ENCODE measurements at places on chromosomes 6 and 20. TPM values are rescaled to one million over a fixed set of nuclear protein-coding genes. Genes with fewer than 3 reads are reported as not detected.
A peak's percentile ranks its signal among the peaks of the same experiment; 100 is the strongest.

- H3K27me3 ChIP-seq = no peaks in the 10 kb centered on the region
- no peak overlapping the region for H3K4me3 ChIP-seq
- no peak overlapping the region for H3K27ac ChIP-seq
- no peak for DNase-seq
- no peaks in the 10 kb centered on the region for H3K4me1 ChIP-seq
Measured at GRCh38 chr6:105452924-105453756, 50.3 kb upstream of the PREP start.

GRCh38 chr6:102553214-102553613 lies 1159.7 kb downstream of the GRIK2 start:
- no peak for DNase-seq
- no peaks in the 10 kb centered on the region for H3K27me3 ChIP-seq
- H3K36me3 ChIP-seq = no peaks in the 10 kb centered on the region
- no peaks in the 10 kb centered on the region for H3K4me1 ChIP-seq
- H3K27ac ChIP-seq = no peak overlapping the region
- no peak overlapping the region for H3K4me3 ChIP-seq

DNA sequence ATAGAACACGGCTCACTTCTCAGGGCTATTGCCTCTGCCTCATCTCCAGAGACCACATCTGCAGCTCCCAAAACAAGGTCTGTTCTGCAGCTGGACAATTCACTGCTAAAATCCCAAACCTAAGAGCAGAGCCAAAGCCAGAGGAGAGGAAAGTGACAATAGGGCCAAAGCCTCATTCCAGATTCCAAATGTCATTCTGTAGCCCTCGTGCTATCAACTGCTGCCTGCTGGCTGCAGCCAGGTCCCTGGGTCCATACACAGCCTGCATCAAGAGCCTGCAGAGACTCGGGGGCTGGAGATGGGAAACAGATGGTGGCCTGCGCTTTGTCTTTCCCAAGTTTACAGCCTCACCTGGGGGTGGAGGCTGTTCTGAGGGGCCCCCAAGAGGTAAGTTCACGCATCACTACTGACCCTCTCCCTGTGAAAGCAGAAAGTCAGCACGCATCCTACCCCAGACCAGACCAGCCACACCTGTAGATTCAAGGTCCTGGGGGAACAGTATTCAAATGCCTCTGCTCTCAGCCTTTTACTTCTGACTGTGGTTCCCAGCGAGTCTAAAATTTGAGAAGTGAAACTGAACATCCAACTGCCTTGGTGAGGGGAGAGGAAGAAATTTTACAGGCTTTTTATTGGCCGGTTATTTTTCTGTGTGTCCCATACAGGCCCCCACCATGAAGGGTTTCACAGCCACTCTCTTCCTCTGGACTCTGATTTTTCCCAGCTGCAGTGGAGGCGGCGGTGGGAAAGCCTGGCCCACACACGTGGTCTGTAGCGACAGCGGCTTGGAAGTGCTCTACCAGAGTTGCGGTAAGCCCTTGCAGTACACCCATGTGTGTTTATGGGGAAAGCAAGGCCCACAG lies at the start of gene LY86:
Gene LY86 (plus strand): TSS at position 657 of the 860 bp plus-strand sequence. CDS start 15 bp downstream, at position 672.
- no peaks in the 10 kb centered on the region for H3K4me1 ChIP-seq
- no peaks in the 10 kb centered on the region for H3K27me3 ChIP-seq
- DNase-seq = no peak

GRCh38 chr6:140045116-140045515 lies 670.7 kb upstream of the CITED2 start:
- no peak for DNase-seq
- peaks cover 40% of the 10 kb centered on the region for H3K4me1 ChIP-seq
- H3K36me3 ChIP-seq = no peaks in the 10 kb centered on the region
- H3K27me3 ChIP-seq = no peaks in the 10 kb centered on the region

SIRPB1 gene
- 0.19 TPM for polyA plus RNA-seq

DNAH8 gene
- polyA plus RNA-seq = under 0.01 TPM

DNA sequence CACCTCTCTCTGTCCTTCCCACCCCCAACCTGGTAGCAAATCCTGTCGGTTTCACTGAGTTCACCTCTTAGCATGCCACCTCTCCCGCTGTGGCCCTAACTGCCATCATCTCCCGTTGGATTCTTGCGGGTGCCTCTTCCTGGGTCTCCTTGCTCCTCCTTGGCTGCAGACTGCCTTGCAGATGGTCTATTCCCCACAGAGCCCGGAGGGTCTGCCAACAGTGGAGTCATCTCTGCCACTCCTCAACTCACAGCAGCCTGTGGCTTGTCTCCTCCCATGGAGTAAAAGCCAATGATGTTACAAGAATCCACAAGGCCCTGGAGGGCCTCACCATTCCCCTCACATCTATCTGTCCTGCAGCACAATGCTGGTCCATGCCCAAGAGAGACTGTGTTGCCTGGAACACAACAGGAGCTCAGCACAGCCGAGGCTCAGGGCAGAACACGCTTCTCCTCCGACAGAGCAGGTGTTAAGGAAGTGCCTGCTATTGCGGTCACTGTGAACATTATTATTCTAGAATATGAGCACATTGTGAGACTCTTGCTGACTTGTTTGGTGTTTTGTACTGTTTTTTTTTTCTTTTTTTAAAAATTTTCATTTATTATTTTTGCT lies 241.8 kb upstream of the SULF2 start:
- H3K4me1 ChIP-seq = peaks cover 16% of the 10 kb centered on the region
- H3K27me3 ChIP-seq = no peaks in the 10 kb centered on the region
- no peak overlapping the region for H3K27ac ChIP-seq

DACT2 gene
- not detected for polyA plus RNA-seq

ANKRD66 gene
- polyA plus RNA-seq = not detected

DNA sequence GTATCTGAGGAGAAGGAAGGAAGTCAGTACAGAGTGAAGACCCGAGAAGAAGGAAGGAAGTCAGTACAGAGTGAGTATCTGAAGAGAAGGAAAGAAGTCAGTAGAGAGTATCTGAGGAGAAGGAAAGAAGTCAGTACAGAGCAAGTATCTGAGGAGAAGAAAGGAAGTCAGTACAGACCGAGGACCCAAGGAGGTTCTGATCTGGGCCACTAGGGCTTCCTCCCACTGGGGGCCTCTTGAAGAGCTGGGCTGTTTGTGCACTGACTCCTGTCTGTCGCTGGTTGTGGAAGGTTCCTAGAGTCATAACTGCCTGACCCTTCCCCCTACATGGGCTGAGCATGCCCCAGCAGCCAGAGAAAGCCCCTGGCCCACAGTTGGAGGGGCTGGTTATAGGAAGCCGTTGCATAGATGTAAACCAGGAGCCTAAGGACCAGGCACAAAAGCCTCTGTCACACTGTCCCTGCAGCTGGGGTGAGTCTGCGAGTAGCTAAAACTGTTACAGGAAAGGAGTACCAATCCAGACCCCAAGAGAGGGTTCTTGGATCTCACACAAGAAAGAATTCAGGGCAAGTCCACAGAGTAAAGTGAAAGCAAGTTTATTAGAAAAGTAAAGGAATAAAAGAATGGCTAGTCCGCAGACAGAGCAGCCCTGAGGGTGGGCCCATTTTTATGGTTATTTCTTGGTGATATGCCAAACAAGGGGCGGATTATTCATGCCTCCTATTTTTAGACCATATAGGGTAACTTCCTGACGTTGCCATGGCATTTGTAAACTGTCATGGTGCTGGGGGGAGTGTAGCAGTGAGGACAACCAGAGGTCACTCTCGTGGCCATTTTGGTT lies 395.9 kb downstream of the PREX1 start:
- H3K4me3 ChIP-seq = no peak overlapping the region
- H3K27ac ChIP-seq = no peak overlapping the region
- no peaks in the 10 kb centered on the region for H3K4me1 ChIP-seq
- H3K27me3 ChIP-seq = no peaks in the 10 kb centered on the region
- no peaks in the 10 kb centered on the region for H3K36me3 ChIP-seq

TCF19 gene
- 7.0 TPM for polyA plus RNA-seq

- no peaks in the 10 kb centered on the region for H3K36me3 ChIP-seq
- H3K4me3 ChIP-seq = no peak overlapping the region
- H3K4me1 ChIP-seq = peaks cover 22% of the 10 kb centered on the region
- DNase-seq = no peak
- H3K27ac ChIP-seq = peak overlapping the region; percentile 75
Measured at GRCh38 chr6:110332281-110332680, 25.9 kb downstream of the METTL24 start.

FAM210B gene
- 44.1 TPM for polyA plus RNA-seq

GRCh38 chr20:63501818-63502670 lies 3.2 kb upstream of the EEF1A2 start:
- DNase-seq = peak; percentile 94
- no peaks in the 10 kb centered on the region for H3K27me3 ChIP-seq
- no peaks in the 10 kb centered on the region for H3K36me3 ChIP-seq
- no peak overlapping the region for H3K4me3 ChIP-seq
- H3K4me1 ChIP-seq = peaks cover 37% of the 10 kb centered on the region

DNA sequence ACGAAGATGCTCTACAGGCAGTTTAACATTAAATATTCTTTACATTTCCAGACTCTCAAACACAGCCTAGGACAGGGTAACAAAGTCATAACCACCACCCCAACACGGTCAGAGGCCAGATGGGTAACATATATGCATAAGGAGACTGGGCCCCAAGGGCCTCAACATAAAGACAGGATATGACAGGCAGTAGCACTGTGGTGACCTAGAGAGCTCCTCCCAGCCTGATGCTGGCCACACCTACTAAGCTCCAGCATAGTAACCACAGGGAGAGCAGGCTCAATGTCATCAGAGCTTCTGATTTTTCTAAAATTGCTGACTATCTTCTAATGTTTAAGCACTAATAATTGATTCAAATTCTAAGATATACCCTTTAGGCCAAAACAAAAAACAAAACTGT lies 21.7 kb downstream of the SMLR1 start:
- no peak overlapping the region for H3K27ac ChIP-seq
- H3K36me3 ChIP-seq = no peaks in the 10 kb centered on the region
- peaks cover 6% of the 10 kb centered on the region for H3K4me1 ChIP-seq
- no peak for DNase-seq

C6orf58 gene
- 0.07 TPM for polyA plus RNA-seq

DNA sequence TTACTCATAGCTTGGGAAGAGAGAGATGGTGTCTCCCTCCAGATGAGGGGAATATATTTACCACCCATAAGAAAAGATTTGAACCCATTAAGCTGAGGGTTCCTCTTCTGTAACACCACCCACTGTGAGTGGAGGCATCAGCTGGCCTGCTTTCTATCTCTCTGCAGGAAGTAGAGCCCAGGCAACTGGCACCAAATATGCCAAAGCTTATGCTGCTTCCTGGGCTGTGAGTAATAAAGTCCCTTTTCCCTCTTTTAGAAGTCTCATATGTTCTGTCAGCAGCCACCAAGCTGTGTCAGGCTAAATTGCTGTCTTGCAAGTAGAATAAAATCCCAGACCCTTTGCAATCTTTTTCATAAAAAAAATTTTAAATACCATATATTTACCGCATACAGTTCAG lies 241.4 kb downstream of the LAMA2 start:
- peaks cover 12% of the 10 kb centered on the region for H3K27me3 ChIP-seq
- H3K36me3 ChIP-seq = no peaks in the 10 kb centered on the region
- no peaks in the 10 kb centered on the region for H3K4me1 ChIP-seq
- DNase-seq = no peak
- H3K4me3 ChIP-seq = no peak overlapping the region
- H3K27ac ChIP-seq = no peak overlapping the region

GLP1R gene
- not detected for polyA plus RNA-seq

DNA sequence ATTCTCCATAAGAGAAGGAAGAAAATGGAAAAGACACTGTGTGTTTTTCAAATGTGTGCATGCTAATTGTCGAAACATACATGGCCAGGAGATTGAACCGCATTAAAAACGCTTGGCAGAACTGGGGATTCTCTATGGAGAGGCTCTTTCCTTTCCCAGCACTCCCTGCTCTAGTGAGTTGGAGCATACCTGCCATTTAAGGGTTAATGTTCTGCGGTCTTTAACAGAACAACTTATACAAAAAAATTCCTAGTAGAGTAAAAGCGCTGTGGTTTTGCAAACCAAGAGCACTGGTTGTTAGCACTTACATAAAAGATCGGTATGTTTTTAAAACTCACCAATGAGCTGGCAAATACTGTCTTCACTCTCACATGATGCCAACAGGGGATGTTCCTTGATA lies 1.5 kb downstream of the TAGAP start:
- H3K4me1 ChIP-seq = no peaks in the 10 kb centered on the region
- no peak overlapping the region for H3K4me3 ChIP-seq
- DNase-seq = no peak
- H3K36me3 ChIP-seq = no peaks in the 10 kb centered on the region

ATRN gene
- 48.4 TPM for polyA plus RNA-seq

GRCh38 chr6:132198896-132199295 lies 202.4 kb downstream of the MOXD1 start:
- H3K4me3 ChIP-seq = no peak overlapping the region
- no peaks in the 10 kb centered on the region for H3K4me1 ChIP-seq
- no peaks in the 10 kb centered on the region for H3K27me3 ChIP-seq
- peak overlapping the region; percentile 93 for H3K27ac ChIP-seq
- H3K36me3 ChIP-seq = no peaks in the 10 kb centered on the region
- no peak for DNase-seq

DNA sequence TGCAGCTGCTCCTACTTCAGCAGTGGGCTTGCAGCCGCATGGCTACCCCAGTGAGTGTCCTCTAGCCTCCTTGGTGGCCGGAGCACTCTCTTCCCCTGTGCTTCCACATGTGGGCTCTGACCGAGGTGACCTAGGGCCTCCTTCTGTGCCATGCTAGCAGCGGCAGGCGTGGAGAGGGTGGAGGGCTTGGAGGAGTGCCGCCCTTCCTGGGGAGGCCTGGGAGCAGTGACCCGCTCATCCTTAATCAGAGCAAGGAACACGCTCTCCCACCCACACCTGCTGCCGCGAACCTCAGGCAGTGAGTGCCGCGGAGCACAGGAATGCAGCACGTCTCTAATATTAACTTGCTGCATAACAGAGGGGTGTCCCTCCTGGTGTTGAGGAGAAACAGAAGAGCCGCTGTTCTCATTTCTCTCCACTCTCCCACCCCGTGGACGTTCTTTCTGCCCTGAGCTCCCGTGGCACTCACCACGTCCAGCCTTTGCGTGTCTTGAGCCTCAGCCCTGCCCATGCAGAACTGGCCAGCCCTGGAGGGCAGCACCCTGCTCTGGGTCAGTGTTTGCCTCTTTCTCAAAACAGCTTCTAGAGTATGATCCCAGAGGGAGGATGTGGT lies 31.9 kb downstream of the DUSP22 start:
- H3K36me3 ChIP-seq = no peaks in the 10 kb centered on the region
- no peaks in the 10 kb centered on the region for H3K4me1 ChIP-seq
- no peak overlapping the region for H3K4me3 ChIP-seq
- no peak for DNase-seq
- H3K27ac ChIP-seq = no peak overlapping the region

GRCh38 chr20:18412221-18412901 lies 54.5 kb downstream of the DZANK1 start:
- no peaks in the 10 kb centered on the region for H3K4me1 ChIP-seq
- H3K4me3 ChIP-seq = no peak overlapping the region
- H3K27ac ChIP-seq = no peak overlapping the region
- H3K36me3 ChIP-seq = no peaks in the 10 kb centered on the region
- DNase-seq = no peak

All from SK-N-SH (cell line).